ENCODE measurements at places on chromosomes 7 and 10.

DNA sequence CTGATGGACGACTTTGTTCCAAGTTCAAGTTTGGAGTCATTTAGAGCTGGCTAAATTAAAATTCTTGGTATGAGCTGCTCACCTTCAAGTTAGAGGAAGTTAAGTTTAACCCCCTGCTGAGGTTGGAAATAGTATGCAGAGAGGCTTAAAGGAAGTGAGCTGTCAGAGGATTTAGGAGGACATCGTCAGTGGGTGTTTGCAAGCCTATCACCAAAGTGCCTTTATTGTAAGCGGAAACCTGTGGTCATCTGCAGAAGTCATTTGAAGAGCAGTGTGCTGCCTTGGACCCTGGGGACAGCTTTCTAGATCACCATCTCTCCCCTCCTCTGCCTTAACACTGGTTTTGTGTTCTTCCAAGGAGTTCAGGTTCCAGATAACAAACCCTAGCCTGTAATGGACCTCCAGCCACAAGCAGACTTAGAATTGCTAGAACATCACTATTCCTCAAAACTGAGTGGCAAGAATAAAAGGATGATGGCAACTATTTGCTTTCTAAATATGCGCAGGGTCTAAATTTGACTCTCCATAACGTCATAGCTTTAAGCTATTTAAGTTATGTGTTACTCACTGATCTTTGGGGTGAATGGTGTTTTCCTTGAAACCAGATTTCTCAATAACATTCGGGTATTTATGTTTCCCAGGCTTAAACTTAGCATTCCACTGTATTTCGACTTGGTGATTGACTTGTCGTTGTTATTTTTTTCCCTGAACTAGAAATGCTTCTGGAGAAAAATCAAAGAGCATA, 93.4 kb downstream of the SLC39A12 start:
- peak; percentile 97 for DNase-seq

- DNase-seq = no peak
Observed at GRCh38 chr10:3654980-3655379, 130.0 kb downstream of the KLF6 start.

- DNase-seq = no peak
Observed at GRCh38 chr10:124995605-124996004, 53.7 kb downstream of the ZRANB1 start.

DNA sequence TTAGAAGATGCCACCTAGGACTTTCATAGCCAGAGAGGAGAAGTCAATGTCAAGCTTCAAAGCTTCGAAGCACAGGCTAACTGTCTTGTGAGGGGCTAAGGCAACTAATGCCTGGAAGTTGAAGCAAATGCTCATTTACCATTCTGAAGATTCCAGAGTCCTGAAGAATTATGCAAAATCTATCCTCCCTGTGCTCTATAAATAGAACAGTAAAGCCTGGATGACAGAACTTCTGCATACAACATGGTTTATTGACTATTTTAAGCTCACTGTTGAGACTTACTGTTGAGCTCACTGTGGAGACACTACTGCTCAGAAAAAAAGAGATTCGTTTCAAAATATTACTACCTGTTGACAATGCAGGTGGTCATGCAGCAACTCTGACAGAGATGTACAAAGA, 28.6 kb downstream of the TNS3 start:
- no peak for DNase-seq

- DNase-seq = no peak
Observed at GRCh38 chr10:71912431-71912830, 51.8 kb upstream of the CHST3 start.

GRCh38 chr7:114183311-114184088, 231.1 kb upstream of the FOXP2 start:
- no peak for DNase-seq

- no peak for DNase-seq
Observed at GRCh38 chr10:133254421-133255120, 16.9 kb downstream of the VENTX start.

GRCh38 chr10:74177140-74177677, 26.2 kb downstream of the ADK start:
- no peak for DNase-seq

DNA sequence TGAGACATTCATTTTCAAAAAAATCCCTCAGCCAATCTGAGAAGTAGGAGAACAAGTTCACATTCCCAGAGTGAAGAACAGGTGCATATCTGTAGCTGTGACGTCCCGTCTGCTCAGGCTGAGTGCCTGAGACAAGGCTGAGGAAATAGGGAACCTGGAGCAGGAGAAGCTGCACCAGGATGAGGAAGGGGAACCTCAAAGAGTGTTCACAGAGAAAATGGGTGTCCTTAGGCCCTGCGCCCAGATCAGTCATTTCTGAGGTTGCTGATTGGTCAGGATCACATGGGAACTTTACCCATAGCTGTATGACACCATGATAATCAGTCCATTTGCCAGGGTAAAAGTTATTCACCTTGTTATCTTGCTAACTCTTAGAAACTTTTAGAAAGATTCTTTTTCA, 34.2 kb upstream of the TARP start:
- no peak for DNase-seq

DNA sequence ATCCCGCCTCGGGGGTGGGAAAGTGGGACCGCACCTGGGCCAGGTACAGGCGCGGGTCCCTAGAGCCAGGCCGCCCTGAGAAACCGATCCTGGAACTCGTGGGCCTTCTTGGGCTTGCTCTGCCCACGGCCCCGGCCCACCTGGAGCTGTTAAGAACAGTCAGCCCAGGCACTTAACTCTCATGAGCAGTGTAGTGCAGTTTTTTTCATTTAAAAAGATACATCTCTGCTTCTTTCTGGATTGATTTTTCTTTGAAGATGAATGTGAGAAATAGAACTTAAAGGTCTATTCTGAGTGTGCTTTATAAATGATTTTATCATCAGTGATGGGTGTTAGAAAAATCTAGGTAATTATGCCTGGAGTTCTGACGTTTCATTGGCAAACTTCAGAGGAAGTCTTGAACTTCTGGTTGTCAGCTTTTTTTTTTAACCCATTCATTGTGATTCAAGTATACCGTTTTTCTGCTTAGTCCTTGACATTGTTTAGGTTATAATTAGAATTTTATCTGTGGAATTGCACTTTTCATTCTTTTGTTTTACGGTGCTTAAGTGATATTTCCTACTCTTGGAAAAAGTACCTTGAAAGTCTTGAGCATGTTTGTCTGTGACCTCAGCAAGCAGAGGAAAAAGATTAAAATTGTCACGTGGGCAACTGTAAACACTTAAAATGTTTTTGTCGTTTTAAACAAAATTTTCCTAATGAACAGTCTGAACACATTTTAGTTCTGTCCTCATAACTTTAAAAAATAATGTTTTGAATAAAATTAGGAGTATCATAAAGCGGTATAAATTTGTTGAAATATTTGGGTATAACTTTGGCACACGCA, 906 bp downstream of the CDK1 start:
- DNase-seq = peak; percentile 11
